Hematopoietic multipotent progenitor cell treated with erythropoietin and hydrocortisone succinate and interleukin-3 and kit ligand, for 4 days (in vitro differentiated cells): ENCODE measurements at places on chromosomes 6 and 20.

DNA sequence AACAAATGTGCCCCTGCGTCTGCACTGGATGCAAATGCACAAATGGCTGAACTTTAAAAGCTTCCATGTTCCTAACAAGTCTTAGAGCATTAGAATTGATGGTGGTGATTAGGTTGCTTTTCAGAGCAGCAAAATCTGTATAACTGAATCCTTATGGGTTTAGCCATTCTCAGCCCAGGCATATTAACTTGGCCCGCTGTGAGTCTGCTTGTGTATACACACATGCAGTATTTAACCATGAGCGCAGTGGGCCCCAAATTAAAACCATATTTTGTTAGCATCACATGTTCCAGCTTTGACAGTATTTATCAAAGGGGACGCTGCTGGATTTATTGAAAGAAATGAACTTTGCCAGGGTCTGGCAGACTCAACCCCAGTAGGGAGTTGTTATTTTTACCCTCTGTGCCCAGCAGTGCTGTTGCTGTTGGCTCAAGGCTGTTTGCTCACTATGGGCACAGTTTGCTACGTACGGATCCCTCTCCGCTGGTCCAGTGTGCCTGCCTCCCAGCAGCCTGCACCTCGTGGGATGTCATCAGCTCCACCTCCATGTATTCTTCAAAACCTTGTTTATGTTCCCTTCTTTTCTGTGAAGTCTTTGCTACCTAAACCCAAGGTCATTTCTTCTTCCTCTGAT, 144.7 kb downstream of the QRSL1 start:
- DNase-seq: no peak

GRCh38 chr20:49186535-49187329, 1.4 kb downstream of the STAU1 start:
- DNase-seq: peak; percentile 90

- no peak for DNase-seq
Observed at GRCh38 chr6:38976801-38977500, 71.6 kb upstream of the GLP1R start.

DNA sequence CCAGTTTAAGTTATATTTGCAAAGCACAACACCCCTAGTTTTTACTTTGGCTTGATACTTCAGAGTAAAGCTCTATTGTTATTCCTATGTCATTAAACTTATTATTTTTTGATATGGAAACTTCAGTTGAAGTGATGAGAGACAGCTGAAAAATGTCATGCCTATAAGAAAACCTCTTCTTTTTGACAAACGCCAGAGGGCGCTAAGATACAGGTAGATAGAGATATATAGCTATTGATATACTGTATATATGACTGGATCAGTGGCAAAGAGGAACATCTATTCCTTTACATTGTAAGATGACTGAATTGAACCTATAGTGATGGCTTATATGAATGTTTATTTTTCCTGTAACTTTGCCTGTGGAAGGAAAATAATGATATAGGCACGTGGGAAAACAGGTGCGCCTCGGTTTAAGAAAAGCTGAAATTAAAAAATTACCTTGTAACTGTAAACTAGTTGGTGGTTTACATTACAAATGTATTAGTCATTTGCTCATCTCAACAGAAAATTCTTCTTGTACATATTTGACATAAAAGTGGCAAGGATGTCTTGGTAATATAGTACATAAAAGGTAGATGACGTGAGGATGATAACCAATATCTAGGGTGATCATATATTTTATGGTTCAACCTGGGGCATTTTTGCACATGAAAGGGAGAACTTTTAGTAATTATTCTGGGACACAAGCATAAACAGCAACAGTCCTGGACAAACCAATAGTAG, 74.1 kb downstream of the LAMA4 start:
- peak; percentile 94 for DNase-seq

DNA sequence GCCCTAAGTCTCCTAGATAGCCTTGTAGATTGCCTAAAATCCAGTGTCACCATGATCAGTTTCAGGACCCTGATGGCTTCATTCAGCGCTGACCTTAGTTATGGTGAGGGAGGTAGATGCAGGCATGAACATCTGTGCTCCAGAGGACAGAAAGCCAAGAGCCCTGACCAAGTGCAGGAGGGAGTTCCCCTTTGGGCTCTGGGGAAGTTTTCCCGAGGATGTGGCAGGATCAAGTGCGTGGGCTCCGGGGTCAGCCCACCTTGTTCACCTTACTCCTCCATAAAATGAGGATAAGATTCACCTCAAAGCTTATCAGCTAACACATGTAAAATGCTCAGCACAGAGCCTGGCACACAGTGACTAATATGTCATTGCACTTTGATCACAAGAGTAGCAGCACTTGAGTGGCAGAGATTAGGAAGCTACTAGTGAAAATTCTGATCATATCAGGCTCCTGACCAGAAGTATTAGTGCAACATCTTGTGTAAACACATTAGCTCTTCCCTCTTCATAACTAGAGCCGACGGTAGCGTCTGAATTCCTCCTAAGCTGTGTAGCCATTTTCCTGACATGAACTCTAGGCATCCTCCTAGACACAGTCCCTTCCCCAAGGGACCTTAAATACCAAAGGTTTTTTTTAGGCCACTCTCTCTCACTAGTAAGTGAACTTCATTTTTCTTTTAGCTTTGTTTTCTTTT, 125.2 kb downstream of the SULF2 start:
- DNase-seq: peak; percentile 13

DNA sequence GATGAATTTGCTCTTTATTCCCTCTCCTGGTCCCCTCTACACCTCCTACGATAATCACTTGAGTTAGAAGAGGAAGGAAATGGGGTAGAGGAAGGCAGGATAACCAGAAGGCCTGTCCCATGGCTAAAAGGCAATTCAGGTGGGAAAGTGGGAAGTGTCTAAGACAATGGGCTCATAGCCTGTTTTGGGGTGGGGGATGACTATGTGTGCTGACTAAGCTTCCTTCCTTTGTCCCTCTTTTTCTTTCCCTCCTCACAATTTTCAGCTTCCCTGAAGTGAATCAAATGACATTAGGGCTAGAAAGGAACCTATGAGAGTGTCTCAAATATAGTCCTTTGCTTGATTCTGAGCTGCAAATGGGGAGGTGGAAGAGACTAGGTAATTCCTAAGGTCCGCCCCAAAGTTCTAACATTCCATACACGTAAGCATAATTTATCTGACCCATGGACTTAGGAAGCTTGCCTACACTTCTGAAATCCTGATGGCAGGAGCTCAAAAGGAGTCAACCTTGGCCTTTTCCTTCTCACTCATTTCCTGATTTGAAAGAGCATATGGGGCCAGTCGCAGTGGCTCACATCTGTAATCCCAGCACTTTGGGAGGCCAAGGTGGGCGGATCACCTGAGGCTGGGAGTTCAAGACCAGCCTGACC, 24.3 kb downstream of the EDEM2 start:
- no peak for DNase-seq

GRCh38 chr20:40104959-40105358, 584.1 kb downstream of the MAFB start:
- peak; percentile 3 for DNase-seq

DNA sequence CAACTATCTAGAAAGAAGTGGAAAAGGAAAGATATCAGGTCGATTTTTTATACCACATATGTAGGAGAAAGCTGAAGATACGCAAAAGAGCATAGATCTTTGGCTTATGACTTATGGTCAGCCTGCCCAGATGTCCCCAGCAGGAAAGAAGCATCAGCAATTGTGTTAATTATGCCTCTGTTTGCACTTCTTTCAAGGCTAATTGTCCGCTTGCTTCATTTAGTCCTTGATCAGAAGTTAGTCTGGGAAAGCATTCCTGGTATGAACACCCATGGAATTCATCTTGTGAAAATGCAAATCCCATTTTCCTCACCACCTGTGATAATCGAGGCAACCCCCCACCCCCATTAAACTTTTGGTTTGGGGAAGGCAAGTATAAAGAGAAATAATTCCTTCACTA, 62.8 kb downstream of the ATP9A start:
- no peak for DNase-seq

DNA sequence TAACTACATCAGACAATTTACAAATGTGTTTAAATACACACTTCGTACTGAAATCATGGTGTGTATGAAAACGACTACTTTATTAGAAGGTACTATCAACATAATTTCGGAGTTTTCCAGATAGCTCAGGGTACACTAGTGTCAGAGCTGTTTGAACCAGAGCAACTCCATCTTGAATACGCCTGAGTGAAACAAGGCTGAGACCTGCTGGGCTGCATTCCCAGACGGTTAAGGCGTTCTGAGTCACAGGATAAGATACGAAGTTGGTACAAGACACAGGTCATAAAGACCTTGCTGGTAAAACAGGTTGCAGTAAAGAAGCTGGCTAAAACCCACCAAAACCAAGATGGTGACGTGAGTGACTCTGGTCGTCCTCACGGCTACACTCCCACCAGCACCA, 167.6 kb downstream of the THBS2 start:
- DNase-seq: no peak

DNA sequence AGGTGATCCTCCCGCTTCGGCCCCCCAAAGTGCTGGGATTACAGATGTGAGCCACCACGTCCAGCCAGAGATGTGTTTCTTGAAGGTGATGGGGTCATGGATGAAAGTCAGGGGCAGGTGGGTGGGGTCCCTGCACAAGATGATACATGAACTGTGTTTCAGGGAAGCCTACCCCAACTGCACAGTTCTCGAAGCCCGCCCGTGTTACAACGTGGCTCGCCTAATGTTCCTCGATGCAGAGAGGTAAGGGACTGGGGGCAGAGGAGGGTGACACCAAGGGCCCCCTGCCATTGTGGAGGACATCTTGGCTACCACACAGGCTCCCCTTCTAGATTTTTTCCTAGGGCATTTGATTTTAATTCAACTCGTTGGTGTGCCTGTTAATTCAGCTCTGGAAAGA, 11.9 kb upstream of the CAPN11 start:
- DNase-seq: no peak

GRCh38 chr6:43742931-43743632, 26.9 kb upstream of the VEGFA start:
- no peak for DNase-seq

- no peak for DNase-seq
Observed at GRCh38 chr6:34731393-34732060, 25.8 kb upstream of the SNRPC start.

- DNase-seq: peak; percentile 96
Observed at GRCh38 chr6:29005183-29005885, at the start of gene ZNF311. TSS of gene ZNF311 (minus strand) at chr6:29005315. CDS start at chr6:29003954, 1,361 bp downstream.

DNA sequence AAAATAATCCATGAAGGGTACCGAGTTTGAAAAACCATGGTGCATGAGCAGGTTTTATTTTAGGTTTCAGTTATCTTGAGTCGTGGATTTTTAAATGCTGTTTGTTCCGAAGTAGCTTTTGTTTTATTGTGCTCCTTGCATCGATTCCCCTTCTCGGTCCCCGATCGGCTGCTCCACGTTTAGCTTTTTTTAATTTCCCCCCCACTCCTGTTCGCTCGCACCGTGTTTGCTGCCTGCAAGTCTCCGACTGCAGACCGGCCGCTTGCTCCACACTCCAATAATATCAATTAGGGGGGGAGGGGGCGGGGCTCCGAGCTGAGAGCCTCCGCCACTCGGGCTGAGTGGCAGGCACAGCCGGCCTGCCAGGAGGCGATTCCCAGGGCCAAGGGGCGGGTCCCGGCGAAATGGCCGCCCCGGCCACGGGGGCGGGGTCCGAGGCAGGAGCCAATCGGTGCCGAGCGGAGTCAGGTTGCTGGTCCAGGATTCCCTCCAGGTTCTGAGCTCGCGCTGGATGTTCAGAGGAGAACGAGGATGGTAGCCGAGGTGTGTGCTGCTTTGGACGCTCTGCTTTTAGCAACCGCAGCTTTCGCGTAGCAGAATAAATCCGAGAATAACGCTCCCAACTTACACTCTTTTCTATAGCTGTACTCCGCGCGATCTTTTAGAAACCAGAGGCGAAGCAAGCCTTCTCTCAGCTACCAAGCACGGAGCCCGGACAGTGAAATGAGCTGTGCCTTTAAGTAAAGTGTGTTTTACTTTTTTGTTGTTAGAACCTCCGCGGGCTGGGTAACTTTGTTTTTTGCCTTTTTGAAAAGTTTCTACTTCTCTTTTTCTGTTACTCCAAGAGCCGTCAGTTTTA, at the start of gene EPHA7:
EPHA7 (minus strand) TSS at position 256 of the 859 bp plus-strand sequence; CDS start at position 38, 218 bp downstream.
- DNase-seq: peak; percentile 70

DNA sequence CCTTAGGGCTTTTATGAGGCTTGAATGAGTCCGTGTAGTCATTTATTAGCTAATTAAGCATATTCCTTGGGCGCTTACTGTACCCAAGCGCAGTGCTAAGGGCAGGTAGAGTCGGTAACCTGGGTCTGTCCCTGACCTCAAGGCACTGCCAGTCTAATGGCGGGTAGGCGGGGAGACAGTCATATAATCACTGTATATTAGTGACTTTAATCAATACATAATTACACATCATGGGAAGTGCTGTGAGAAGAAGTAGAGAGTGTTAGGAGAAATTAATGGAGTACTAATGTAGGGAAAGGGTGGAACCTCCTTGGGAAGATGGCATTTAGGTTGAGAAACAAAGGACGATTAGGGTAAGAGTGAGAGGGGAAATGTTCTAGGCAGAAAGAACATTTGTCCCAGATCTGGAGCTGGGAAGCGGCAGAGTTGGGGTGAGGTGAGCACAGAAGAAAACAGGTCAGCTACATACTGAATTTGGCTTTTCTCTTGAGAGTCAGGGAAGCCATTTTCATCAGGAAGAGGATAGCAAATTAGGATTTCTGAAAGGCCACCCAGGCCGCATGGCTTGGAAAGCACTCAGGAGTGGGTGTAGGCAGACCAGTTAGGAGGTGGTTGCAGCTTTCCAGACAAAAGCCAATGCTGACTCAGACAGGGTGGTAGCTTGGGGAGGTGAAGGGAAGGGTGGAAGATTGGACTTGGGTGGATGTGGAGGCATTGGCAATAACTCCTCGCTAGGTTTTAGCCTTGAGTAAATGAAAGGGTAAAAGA, 954 bp upstream of the BLCAP start:
- DNase-seq: no peak

GRCh38 chr6:21595285-21596144, 2.0 kb downstream of the SOX4 start:
- peak; percentile 52 for DNase-seq

DNA sequence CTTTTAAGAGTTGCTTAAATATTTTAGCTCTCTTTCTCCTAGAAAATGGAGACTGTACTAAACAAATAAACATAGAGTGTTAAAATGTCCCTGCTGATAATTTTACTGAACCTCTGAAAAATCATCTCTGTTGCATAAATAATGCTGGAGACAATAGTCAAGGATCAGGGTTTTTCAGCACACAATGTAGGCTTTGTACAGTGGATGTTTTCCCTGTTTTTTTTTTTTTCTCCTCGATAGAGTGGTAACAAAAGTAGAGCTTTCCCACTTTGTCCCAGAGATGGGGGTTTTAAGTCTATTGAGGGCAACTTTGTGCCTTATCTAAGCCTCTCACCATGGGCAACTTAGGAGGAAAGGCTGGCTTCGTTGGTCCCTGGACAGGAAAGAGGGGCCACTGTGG, 222.6 kb upstream of the HDDC2 start:
- DNase-seq: no peak

DNA sequence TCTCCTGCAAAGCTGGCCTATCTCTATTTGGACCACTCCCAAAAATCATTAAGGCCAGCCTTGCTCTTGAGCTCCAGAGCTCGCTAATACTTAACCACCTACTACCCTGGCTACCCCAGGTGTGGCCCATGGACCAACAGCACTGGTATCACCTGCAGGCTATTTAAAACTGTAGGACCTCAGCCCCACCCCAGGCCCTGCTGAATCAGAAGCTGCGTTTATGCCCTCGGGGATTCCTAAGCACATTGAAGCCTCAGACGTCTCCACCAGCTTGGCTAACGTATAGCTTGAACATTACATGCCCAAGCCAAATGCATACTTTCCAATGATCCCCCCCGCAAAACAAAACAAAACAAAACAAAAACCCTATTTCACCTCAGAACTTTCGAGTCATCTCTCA, 19.7 kb upstream of the SPAG4 start:
- no peak for DNase-seq

- no peak for DNase-seq
Observed at GRCh38 chr20:46328200-46328882, 20.0 kb upstream of the CDH22 start.

GRCh38 chr6:151012321-151013294, 147.1 kb downstream of the MTHFD1L start:
- DNase-seq: no peak
